ENCODE measurements at places on chromosomes 3 and 15.

DNA sequence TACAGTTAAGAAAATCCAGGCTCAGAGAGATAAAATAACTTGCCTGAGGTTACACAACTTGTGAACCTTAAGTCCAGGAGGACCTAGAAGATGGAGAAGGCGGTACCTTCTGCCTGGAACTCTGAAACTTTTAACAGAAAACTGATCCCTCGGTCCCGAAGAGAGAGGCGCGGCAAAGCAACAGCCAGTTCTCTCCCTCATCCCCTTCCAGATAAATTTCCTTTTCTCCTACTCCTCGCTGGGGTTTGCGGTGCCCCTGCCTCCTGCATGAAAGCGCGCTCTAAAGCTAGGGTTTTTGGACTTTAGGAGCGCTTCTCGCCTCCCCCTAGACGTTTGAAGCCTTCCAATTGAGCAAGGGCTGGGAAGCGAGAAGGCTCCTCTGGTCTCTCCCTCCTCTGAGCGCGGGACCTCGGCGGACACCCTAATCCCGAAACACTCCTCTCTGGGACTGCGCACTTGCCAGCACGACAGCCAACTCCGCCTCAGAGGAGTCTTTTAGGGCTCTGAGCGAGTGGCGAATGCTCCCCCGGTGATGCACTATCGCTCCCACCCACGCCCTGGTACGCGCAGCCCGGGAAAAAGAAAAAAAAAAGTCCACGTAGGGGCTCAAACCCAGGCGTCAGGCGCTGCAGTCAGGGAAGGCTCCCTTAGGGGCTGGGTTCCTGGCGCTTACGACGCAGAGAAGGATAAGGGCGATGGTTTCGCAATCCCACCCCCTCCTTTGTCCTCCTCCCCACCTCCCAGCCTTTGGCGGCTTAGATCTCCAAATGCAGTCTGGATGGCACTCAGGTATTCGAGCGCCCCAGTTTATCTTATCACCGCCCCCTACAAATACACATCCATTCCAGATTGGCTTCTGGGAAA is 7.9 kb upstream of the EOMES start:
- no peak for DNase-seq

GRCh38 chr15:87767516-87767915 is 489.0 kb downstream of the NTRK3 start:
- DNase-seq: no peak

DNA sequence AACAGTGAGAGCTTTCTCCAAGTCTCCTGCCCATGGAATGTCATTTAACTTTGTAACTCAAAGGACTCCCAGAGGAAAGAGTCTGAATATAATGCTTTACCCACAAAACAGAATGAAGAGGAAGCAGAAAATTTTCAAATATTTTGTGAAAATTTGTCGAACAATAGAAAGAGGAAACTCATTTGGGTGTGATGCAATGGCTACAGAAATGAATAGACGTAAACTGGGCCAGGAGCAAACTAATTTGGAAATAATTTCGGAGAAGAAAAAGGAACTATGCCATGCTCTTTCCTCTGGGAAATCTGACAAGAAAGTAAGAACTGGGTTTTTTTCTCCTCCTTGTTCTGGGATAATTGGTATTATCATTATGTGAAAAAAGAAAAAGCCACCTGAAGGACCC is 11.2 kb upstream of the SUMF1 start:
- DNase-seq: no peak

DNA sequence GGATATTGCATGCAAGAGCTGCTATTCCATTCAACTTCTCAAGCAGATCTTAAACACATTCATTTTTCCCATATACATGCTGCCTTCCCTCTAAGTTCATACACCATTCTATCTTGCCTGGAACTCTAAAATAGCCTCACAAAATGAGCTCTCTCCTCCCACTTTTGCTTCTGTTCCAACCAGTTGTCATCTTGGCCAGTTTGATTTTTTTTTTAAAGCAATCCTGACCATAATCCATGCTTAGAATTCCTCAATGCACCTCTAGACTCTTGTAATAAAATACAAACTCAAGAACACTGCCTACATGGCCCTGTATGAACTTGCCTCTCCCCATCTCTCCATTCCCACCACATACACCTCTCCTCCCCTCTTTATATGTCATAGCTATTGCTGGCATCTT is 68.6 kb upstream of the NPHP3 start:
- no peak for DNase-seq

- DNase-seq: no peak
These were observed 10.3 kb upstream of the ZBED2 start for GRCh38 chr3:111605493-111605892.

Measured in NCI-H460 (cell line).